HTR-8/SVneo (cell line): ENCODE measurements at places on chromosomes 2 and 18.

DNA sequence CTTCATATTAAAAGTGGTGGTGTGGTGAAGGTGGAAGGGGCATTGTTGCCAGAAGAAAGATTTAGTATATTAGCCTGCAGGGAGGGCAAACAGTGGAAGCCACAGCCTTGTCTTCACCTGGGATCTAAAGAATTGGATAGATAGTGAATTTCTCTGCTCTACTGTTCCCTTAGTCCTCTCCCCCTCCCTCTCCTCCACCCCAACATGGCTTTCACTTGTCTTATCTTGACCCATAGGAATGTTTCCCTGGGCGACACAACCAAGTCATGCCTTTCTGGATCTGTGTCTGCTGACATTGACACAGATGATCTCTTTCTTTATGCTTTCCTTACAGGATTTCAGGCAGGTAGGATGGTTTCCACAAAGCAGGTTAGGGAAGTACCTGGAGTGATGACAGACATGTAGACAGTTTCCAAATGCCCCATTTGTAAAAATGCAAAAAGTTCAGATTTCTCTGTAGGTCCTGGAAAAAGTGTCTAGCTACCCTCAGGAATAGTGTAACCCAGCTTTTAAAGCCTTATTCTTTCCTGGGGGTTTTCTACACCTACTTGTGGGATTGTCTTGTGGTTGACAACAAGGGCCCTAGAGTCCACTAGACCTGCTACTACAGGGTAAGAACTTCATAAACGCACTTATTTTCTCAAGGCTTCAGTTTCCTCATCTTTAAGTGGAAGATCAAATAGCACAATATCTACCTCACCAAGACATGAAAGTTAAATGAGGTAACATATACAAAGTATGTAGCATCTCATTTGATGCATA is 184.2 kb upstream of the SP5 start:
- DNase-seq, result no peak

DNA sequence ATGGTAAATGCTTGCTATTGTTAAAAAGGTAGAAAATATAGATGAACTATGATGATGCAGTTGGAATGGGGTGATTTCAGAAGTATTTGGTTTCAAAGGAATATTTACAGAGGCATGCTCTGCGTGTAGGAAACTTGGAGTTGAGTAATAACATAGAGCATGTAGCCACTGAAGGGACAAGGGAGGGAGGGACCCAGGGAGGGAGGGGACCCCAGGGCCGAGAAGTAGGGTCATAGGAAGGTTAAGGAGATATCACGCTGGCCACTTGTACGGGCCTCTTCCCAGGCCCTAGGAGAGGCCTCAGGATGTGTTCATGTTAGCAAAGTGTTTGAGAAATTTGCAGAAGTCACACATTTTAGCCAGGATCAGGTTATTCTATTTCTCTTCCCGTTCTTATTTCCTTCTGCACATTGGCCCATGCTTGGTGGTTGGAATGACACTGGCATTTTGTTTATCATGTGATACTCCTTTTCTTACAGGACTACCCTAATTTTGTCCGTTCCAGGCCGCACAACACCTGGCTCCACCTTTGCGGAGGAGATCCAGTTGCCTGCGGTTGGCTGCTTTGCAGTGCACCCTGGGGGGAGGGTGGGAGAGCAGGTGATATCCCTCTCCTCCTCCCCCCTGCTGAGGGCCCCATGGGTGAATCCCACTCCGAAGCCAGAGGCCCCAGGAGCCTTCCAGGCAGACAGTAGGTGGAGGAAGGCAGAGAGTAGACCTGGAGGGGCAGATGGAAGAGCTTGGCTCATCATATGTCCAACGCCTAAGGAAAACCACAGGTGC is 16.9 kb upstream of the ACKR3 start:
- no peak for DNase-seq

GRCh38 chr2:180524499-180524898 is 455.9 kb upstream of the UBE2E3 start:
- no peak for DNase-seq

DNA sequence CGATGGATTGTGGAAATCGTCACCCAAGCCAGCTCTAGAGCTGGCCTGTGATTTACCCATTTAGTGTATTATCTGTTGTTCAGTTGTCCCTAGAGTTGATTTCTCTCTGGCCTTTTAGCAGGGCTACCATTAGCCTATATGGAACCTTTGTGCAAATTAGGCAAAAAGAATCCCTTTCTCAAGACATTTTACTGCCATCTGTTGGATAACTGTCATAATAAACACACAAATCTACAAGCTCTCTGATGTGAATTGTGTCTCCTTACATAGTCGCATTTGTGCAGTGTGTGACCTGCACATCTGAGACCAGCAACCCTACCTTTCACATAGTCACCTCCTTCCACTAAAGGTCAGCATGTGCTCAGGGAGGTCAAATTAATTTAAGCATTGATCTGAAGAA is 34.0 kb downstream of the LOXHD1 start:
- no peak for DNase-seq

DNA sequence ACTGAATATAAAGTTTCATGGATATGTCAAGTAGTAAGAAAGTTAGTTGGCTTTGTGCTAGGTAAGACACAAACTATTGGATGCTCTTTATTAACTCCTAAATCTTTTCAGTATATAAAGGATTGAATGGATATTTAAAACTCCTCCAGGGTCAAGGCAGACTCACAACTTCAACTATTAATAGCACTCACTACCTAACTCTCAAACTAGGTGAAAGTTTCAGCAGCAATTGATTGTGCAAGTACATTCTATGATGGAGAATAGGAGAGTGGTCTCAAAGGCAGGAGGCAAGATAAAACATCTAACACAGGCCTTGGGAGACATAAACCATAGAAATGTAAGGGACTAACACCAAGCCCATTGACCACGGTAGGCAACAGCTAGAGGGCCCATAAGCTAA is 328.9 kb upstream of the CHAC2 start:
- DNase-seq, result no peak

GRCh38 chr2:45070113-45070652 is 60.9 kb upstream of the SIX2 start:
- DNase-seq, result no peak

DNA sequence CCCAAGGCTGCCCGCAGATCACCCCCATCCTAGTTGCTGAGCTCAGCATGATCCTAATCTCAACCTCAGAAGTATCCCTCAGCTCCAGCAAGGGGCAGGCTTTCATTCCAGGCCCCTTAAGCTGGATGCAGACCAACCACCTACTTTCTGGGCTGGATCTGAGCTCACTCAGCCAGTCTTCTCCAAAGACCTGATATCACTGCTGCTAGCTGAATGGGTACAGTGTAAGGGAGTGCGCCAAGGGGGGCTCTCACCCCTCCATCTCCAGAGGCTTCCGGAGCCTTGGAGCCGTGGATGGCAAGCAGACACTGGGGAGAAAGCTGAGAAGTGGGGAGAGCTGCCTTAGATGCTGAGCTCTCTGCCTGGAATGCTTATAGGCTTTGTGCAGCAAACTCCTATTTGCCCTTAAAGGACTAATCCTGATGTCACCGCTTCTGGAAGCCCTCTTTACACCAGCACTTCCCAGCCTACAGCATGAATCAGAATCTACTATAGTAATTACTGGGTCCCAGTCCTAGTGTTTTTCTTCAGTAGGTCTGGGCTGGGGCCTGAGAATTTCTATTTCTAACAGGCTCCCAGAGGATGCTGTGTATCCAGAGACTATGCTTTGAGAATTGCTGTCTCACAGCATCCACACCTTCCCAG is 31.0 kb downstream of the GYPC start:
- DNase-seq, result no peak

- no peak for DNase-seq
Observed at GRCh38 chr2:101622210-101623030, 75.1 kb upstream of the MAP4K4 start.

DNA sequence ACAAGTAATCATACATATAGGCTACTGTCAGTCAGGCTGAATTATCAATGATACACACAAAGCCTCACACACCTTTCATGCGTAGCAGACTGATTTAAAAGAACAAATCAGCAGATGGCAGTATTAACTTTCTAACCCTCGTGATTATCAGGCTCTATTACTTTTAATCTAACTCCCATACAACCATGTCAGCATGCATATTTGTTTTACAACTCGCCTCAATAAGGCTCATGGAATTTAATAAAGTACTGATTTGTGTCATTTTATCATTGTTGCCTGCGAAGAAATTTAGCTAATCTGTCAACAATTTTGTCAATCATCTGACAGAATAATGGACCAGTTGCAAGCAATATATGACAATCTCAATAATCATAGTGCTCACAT is 82.8 kb downstream of the SLC25A12 start:
- DNase-seq, result peak; percentile 41

- DNase-seq, result no peak
Observed at GRCh38 chr2:31302940-31303563, 69.1 kb downstream of the EHD3 start.

DNA sequence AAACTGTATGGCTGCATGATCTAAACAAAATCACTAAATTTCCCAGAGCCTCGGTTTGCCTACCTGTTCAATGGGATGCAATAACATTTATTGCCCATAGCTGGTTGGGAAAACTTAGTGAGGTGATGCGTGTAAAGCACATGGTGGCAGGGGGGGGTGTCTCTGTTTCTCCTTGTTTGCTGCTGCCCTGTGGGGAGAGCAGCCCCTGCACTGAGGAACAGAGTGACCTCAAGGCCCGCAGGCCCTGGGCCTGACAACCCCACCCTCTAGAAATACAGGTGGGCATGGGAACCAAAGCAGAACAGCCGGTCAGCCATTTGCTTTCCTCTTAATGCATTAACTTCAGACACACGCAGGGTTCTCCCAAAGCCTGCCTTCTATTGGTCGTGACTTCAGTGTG is 55.1 kb upstream of the SLC66A3 start:
- no peak for DNase-seq

DNA sequence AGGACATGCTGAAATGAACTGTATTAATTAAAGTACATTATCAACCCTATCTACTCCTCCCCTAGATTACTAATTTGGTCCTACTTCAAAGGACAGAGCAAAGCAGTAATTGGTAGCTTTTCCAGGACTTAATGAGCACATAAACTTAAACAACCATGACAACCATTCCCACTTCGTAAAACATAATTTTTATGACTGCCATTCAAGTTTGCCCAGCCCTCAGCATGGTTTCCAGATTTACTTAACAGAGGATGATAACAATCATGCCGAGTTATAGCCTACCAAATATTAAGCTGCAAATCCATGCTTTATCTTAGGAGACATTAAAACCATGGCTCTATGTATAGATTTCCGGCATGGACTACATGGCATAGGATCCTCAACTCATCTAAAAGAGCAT is 401.1 kb upstream of the CHAC2 start:
- DNase-seq, result no peak

DNA sequence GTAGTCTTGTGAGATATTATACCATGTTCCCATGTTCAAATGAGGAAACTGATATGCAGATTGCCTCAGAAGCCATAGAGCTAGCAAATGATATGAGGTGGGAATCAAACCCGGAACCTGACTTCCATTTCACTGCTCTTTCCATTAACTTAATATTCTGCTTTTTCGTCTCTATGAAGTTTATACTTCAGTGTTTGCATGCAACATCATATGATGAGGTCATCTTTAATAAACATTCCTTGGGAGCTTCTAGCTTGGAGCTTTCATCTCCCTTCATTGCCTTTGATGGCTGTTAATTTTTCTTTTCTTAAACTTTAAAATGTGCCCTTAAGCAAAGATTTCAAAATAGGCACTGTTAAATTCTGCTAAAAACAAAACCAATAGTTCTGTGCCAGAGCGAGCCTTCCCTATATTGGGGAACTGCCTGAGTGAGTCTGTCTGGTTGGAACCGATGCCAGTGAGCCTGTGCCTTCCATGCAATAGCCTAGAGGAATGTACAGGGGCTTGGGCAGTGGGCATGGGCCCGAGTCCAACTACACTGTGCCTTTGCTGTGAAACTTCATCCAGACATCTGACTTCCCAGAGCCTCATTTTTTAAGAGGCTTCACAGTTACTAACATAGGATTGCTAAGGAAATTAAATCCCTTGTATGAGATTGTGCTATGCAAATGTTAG is 91.1 kb upstream of the TMEM200C start:
- no peak for DNase-seq

GRCh38 chr2:235768606-235769005 is 274.8 kb downstream of the AGAP1 start:
- no peak for DNase-seq

- DNase-seq, result no peak
Observed at GRCh38 chr2:120817136-120817955, 81.7 kb downstream of the GLI2 start.

GRCh38 chr2:219353129-219353528 is 20.6 kb upstream of the RESP18 start:
- DNase-seq, result no peak
